Activated T-helper 1 cell treated with Interleukin-2 at 50 U/mL for 16 hours (primary cell): ENCODE measurements at places on chromosomes 2 and 18.

GRCh38 chr2:45818591-45818990 lies 167.1 kb downstream of the PRKCE start:
- no peak for DNase-seq

DNA sequence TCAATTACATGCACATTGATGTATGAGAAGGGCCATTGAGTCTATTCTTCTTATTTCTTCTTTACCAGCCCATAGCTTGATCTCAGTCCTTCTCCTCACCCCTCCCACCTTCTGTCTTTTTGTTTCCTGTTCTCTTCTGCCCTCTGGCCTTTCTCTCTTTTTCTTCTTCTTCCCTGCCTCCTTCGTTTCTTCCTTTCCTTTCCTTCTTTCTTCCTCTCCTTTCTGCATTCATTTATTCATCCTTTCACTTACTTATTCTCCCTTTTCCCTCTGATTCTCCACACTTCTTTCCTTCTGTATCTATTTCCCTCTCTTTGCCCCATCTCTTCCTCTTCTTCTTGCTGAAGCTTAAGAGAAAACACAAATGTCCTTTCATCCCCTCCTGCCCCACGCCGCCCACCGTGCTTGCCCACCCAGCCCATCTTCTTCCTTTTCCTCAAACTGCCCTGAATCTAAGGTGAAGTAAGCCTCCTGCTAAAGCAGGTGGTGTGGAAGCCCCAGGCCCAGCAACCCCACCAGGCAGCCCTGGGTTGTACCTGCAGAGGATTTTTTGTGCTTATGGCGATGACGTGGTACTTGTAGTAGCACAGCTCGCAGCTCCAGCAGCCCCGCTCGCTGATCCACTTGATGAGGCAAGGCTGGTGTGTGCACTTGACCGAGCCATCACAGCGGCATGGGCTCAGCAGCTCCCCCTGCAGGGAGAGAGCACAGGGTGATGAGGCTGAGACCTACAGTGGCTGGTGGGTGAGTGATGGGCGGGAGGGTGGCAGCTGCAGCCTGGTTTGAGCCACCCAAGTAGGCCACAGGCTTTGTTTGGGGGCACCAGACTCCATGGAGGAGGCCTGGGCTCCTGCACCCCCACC lies 89.0 kb downstream of the MARCHF4 start:
- no peak for DNase-seq

- DNase-seq: no peak
Observed at GRCh38 chr2:199136681-199137080, 321.1 kb downstream of the SATB2 start.

DNA sequence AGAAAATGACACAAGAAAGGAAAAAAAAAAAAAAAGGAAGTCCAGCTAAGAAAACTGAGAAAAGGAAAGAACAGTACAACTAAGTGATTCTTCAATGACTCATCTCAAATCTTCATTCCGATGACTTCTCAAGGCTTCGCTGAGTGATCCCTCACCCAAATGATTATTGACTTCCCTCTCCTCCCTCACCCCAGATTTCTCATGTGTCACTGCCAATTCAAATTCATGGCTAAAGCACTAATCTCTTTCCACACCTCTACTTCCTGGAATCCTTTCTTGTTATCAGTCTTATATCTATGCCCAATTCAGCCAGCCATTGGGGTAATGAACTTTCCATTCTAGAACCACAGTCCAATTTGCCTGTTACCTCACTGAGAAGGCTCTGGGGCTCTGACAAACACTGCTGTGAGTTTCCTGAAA lies 7.2 kb upstream of the ABCB11 start:
- no peak for DNase-seq

- DNase-seq: no peak
Observed at GRCh38 chr18:79486356-79487182, 90.8 kb downstream of the NFATC1 start.

DNA sequence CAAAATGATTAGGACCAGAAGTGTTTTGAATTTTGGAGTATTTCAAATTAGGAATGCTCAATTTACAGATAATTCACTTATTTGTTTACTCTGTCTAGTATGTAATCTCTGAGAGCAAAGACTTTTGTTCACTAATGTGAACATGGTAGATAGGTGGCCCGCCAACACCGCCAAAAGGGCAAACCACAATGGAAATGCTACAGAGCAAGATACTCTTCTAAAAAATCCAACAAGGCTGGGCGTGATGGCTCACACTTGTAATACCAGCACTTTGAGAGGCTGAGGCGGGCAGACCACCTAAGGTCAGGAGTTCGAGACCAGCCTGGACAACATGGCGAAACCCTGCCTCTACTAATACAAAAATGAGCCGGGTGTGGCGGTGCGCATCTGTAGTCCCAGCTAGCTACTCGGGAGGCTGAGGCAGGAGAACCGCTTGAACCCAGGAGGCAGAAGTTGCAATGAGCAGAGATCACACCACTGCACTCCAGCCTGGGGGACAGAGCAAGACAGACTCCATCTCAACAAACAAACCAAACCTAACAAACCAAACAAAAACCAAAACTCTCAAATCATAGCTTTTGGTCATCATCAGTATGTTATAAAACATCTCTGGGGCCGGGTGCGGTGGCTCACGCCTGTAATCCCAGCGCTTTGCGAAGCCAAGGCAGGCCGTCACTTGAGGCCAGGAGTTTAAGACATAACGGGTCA lies 2.4 kb downstream of the CCT4 start:
- no peak for DNase-seq

DNA sequence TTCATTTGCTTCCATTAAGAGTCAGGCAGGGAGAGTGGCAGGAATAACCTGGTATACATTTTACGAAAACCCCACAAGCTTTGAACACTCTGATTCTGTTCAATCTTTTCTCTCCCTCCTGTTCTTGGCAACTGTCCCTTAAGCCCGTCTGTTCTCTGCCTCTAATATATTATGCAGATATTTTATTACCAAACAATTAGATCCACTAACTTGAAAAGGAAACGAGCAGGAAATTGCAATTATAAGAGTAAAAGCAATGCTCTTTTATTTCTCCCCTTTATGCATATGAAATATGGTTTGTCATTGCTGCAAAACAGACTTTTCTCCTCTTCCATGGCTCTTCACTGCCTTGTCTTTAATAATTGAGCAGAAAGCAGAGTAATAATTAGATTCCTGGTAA lies 149.1 kb upstream of the CELF4 start:
- no peak for DNase-seq

DNA sequence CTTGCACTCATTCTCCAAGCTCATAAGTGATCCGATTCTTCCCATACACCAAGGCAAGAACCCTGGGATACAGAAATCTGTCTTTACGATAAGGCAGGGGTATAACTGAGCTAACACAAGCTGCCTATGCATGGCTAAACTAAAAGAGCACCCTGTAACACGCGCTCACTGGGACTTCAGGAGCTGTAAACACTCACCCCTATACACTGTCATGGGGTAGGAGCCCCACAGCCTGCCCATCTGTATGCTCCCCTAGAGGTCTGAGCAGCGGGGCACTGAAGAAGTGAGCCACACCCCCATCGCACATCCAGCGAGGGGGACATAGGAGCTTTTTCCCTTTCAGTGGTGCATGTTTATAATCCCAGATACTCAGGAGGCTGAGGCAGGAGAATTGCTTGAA lies 46.7 kb downstream of the METTL8 start:
- DNase-seq: no peak

- DNase-seq: no peak
Observed at GRCh38 chr18:60684843-60685513, 312.4 kb upstream of the MC4R start.

- DNase-seq: no peak
Observed at GRCh38 chr2:20188851-20189250, 36.1 kb downstream of the SDC1 start.

DNA sequence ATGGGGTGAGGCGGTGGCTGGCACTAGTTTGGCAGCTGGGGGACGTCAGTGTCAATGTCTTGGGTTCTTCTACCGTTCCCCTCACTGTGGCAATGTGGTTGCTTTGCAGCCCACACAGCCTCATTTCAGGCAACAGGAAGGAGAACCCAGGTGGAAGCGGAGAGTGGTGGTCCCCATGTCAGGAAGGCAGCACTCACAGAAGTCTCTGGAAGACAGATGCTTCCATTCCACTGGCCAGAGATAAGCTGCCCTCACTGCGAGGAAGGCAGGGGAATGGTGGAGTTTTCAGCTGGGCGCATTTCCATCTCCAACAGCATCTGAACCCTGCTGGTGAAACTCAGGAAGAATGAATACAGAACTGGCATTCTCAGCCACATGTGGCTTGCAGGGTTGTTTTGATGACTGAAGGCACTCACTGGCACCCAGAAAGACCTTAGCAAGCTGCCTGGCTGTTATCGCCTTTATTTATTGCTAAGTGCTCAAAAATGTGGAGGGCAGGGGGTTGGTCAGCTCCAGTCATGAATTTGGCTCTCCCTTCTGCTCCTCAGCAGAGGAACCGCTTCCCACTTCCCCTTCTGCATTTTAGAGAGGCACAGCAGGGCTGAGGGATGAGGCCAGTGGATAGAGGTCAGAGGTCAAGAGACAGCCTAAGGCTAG lies 19.4 kb downstream of the KCNIP3 start:
- DNase-seq: no peak

GRCh38 chr2:231519975-231520555 lies 10.2 kb downstream of the NMUR1 start:
- no peak for DNase-seq

DNA sequence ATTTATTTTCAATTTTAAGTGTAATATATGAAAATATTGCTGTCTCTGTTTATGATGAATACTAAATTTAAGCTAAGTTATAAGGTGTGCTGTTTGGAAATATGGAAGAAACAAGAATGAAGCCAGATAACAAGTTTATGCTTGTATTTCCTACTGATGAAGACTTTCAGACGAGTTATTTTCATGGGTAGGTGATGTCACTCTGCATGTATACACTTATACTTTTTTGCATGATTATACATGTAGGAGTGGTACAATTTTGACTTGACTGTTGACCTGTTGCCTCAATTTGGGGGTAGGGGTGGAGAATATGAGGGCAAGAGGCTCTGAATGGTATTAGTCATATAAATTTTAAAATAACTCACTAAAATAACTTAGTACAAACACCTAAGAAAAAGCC lies 133.7 kb downstream of the HAUS1 start:
- no peak for DNase-seq

DNA sequence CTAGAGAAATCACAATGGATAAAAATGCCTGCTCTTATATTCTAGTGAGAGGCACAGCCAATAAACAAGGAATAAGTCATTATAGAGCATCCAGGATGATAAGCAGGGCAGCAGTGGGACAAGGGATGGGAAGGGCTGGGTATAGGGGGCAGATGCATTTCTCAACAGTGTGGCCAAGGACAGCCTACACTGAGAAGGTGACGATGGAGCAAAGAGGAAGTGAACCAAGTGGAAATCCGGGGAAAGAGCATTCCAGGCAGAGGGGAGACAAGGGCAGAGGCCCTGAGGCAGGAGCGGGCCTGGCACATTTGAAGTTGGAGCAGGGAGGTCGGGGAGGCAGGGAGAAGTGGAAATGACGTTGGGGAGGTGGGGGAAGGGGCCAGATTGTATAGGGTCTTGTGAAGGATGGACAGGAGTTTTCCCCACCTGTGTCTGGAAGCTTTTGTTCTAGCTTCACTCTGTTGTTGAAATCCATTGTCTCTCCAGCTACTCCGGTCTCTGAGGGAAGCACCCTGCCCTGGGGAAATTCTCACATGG lies 17.6 kb downstream of the TMEM177 start:
- DNase-seq: no peak
